ENCODE measurements at places on chromosomes 16 and 17. TPM values are rescaled to one million over a fixed set of nuclear protein-coding genes. Genes with fewer than 3 reads are reported as not detected.

GRCh38 chr17:924711-925475, 54.7 kb downstream of the NXN start:
- DNase-seq = no peak

Gene RND2
- total RNA-seq = 0.13 TPM

Gene CHST5
- total RNA-seq = 0.13 TPM

DNA sequence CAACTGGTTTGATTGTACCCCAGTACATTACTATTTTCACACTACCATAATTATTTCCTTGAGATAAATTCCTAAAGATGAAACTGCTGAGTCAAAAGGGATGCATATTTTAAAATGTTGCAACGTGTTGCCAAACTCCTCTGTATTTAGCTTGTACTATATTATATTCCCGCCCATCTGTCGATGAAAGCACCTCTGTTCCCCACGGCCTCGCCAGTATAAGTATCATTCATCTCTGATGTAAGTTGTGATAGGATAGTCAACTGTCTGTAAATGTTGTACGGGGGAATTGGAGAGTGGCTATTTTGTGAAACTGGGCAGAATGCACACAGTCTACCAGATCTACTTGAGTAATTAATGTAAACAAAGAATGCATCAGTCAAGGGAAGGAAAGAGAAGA, 47.7 kb upstream of the TNRC6A start:
- DNase-seq = no peak

GRCh38 chr17:20975566-20975965, 67.2 kb downstream of the USP22 start:
- DNase-seq = no peak

GRCh38 chr17:9292561-9292941, 271.2 kb downstream of the NTN1 start:
- DNase-seq = no peak

DNA sequence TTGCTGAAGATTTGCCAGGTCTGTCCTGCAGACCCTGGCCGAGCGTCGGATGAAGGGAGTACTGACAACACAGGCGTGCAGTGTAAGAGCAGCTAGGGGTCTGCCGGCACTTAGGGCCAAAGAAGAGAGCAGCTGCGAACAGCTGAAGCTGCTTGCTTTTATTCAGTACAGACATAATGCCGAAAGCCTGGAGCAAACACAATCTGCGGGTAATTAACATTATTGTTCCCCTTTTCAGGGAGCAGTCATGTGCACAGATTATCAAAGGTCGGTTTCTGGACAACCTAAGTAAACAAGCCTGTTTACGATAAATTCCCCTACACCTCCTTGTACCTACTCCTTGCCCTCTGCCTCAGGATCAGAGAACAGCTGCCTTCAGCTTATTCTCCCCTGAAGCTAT, 12.0 kb upstream of the KRT23 start:
- DNase-seq = no peak

- DNase-seq = peak; percentile 32
Measured at GRCh38 chr16:49026566-49027181, 255.0 kb downstream of the CBLN1 start.

DNA sequence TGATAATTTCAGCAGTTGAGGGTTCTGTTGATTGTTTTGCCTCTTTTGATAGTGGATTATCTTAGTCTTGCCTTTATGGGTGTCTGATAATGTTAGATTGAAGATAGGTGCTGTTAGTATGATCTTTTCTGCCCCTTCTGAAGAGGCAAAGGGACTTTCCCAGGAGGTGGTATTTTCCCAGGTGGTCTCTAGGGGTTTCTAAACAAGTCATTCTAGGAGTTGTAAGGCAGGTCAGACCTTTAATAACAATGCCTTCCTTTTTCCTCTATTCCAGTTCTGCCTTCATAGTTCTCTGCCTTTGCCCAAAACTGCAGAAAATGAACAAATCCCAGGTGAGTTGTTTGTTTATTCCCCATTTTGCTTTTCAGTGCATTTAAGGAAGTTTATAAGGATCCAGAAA, 4.3 kb downstream of the ZFP1 start:
- DNase-seq = no peak

DNA sequence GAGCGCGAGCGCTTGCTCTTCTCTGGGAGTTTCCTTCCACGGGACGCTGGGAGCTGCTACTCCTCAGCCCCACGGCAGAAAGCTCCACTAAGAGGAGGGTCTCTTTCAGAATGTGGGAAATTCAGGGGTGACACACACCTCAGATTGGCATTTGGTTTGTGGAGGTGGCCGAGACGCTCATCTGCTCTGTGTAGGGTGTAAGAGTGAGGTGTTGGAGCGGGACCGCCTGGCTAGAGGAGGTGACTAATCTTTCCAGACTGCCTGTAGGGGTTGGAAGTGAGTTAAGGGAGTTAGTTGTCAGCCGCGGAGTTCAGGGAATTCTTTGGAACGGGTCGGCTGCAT, 735 bp downstream of the PSMD11 start:
- peak; percentile 81 for DNase-seq

Gene PPM1E
- under 0.01 TPM for total RNA-seq

Gene HSD11B2
- not detected for total RNA-seq

Gene TBC1D3B
- 0.64 TPM for total RNA-seq

Gene PFN1
- 458 TPM for total RNA-seq

Gene SOST
- total RNA-seq = not detected

Gene NOXO1
- total RNA-seq = 0.13 TPM

DNA sequence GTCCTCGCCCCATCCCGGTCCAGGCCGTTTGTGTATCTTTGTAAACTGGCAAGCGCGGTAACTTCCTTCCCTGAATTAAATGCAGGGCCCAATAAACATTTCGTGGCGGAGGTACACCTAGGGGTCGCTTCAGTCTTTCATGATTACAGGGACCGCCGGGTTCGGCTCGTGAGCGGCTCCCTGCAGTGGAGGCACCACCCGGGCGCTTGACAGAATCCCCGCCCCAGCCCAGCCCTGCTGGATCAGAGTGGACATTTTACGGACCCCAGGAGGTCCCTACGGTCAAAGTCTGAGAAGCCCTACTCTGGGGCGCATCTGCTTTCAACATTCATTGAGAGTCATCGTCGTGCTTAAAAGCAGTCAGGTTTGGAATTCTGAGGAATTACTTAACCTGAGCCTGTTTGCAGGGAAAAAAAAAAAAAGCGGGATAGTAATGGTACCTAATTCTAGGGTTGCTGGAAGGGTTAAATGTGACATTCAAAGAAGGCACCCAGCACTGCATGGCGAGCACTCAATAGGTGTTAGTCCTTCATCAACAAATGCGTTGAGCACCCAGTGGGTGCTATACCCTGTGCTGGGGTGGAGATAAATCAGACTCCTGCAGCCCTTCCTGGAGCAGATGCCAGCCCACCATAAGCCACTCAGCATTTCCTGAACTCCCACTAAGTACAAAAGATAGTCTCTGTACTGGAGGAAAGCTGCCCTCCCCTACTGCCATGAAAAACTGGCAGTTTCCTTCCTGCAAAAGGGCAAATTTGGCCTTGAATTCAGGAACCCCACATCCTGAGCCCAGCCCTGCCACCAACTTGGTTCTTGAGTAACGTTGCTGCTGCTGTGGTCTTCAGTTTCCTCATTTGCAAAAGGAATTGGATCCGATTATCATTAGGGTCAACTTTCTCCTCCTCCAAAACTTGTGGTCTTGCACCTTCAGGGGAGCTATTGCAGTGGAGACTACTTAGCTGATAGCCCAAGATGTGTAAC, 658 bp upstream of the DUSP3 start:
- peak; percentile 62 for DNase-seq

GRCh38 chr17:68403122-68403521, 54.2 kb downstream of the WIPI1 start:
- DNase-seq = no peak

DNA sequence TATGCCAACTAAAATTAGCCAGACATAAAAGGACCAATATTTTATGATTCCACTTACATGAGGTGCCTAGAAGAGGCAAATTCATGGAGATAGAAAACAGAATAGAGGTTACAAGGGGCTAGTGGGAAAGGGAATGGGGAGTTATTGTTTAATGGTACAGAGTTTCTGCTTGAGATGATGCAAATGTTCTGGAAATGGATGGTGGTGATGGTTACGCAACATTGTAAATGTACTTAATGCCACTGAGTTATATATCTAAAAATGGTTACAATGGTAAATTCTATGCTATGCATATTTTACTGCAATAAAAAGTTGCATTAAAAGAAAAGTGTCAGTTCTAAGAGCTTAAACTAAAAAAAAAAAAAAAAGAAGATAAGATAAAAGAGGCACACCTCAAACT, 17.9 kb downstream of the MT1X start:
- no peak for DNase-seq

Gene EVPLL
- not detected for total RNA-seq

GRCh38 chr17:3038941-3039340, 24.5 kb downstream of the OR1D5 start:
- DNase-seq = no peak

- DNase-seq = no peak
Measured at GRCh38 chr17:10082795-10083194, 115.6 kb downstream of the GAS7 start.

DNA sequence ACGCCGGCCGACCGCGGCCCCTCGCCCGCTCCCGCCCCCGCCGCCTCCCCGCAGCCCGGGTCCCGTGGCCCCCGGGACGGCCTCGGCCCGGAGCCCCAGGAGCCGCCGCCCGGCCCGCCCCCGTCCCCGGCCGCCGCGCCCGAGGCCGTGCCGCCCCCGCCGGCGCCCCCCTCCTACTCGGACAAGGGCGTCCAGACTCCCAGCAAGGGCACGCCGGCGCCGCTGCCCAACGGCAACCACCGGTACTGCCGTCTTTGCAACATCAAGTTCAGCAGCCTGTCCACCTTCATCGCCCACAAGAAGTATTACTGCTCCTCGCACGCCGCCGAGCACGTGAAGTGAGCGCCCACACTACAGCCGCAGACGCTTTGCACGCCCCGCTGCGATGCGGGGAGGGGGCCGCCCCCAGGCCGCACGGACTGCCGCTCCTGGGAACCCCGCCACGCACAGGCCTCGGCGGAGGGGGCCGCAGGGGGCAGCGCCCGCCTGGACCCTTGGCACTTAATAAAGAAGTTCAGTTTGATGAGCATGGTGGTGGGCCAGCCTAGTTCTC, 35.5 kb upstream of the ZC3H18 start:
- DNase-seq = peak; percentile 41

GRCh38 chr17:47840742-47841487, at the start of gene SCRN2:
Gene SCRN2, minus strand, starts transcription at chr17:47841273. Its CDS starts 430 bp downstream, at chr17:47840843.
- DNase-seq = peak; percentile 83

DNA sequence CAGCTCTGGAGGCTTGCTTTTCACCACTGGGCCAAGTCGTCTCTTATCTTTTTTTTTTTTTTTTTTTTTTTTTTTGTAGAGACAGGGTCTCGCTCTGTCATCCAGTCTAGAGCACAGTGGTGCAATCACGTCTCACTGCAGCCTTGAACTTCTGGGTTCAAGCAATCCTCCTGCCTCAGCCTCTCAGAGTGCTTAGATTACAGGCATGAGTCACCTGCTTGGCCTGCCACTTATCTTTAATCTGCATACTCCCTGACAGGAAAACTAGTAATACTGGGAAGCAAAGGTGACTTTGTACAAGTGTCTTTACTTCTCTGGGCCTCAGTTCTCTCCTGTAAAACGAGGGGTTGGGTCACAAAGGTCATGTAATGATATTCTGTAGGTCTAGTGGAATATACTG, 15.0 kb downstream of the NTN1 start:
- DNase-seq = no peak

DNA sequence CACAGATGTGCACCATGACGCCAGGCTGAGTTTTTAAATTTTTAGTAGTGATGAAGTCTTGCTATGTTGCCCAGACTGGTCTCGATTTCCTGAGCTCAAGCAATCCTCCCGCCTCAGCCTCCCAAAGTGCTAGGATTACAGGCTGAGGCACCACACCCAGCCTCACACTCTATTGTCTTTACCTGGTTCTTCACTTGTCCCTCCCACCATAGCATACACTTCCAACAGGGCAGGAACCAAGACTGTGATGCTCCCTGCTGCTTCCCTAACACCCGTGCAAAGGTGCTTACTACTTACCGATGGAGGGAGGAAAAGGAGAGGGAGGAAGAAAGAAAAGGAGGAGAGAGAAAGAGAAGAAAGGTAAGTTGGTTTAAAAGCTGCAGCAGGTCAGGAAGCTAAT, 41.4 kb upstream of the MEIOC start:
- DNase-seq = no peak

DNA sequence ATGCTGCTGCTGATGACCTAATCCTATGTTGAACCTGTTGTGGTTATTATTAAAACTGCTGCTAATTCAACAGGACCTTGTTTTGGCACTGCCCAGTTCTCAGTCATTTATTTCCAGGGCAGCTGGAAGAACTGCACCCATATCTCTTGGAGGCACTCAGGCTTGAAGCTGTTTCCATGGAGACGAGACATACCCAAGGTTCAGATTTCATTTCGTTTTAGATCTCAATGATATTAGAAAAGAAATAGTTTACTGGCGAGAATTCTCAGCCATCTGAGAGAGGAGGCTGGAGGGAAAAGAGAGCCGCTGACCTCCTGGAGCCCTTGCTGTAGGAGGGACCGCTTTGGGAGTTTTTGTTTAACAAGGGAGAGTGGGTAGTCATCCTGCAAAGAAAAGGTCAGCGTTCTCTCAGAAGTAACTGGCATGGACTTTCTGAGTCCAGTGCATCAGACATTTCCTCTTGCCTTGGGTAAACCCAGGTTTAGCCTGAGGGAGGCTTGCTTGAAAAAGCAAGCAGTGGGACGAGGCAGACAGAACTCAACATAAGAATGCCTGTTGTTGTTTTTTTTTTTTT, 75.4 kb downstream of the YPEL2 start:
- DNase-seq = no peak

DNA sequence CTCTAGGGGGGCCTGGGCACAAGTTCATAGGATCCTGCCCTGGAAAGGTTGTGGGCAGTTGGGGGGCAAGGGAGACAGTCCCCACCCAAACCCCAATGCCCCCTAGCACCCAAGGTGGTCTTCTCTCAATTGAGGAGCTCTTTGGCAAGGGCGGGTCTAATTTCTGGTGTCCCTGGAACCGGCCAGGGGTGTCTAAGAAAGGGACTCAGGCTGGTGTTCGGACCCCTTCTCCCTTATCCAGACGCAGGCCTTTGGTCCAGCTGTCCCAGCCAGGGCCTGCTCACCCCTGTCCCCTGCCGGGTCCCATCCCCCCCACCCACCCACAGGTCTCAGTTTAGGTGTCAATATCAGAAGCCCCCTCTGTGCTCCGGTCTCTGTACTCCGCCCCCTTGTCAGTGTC, 860 bp upstream of the ARHGDIG start:
- DNase-seq = no peak
